ENCODE measurements at places on chromosomes 1 and 21.

- DNase-seq, result no peak
Observed at GRCh38 chr1:228315484-228315944, 91.1 kb downstream of the TRIM11 start.

GRCh38 chr1:174786760-174787159, 213.0 kb upstream of the CACYBP start:
- no peak for DNase-seq

DNA sequence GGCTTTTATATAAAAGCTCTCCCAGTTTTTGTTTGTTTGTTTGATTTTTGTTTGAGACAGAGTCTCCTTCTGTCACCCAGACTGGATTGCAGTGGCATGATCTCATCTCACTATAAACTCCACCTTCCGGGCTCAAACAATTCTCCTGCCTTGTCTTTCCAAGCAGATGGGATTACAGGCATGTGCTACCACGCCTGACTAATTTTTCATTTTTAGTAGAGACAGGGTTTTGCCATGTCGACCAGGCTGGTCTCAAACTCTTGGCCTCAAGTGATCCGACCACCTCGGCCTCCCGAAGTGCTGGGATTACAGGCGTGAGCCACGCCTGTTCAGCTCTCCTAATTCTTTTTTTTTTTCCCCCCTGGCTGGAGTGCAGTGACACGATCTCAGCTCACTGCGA, 4.4 kb downstream of the PCAT6 start:
- DNase-seq, result no peak

GRCh38 chr1:170800812-170801211, 134.5 kb upstream of the MROH9 start:
- no peak for DNase-seq

GRCh38 chr1:160082487-160082886, 1.1 kb downstream of the KCNJ9 start:
- no peak for DNase-seq

DNA sequence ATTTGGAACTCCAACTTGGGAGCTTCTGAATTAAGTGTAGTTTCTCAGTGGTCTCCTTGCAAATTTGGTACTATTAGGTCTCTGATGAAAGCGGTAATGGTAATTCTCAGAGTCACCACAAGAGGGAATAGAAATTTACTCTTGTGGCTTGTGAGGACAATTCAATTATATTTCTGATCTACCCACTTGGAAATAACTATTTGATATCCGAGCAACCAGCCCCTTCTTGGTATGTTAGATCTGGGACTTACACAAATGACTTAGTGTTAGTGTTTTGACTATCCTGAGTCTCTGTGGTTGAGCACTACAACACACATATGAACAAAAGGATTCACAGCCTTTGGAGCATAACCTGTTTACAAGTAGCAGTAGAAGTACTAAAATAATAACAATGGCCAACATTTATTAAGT, 68.1 kb downstream of the RPS6KA1 start:
- DNase-seq, result peak; percentile 34

GRCh38 chr1:1075148-1075935, 1.2 kb upstream of the RNF223 start:
- no peak for DNase-seq

DNA sequence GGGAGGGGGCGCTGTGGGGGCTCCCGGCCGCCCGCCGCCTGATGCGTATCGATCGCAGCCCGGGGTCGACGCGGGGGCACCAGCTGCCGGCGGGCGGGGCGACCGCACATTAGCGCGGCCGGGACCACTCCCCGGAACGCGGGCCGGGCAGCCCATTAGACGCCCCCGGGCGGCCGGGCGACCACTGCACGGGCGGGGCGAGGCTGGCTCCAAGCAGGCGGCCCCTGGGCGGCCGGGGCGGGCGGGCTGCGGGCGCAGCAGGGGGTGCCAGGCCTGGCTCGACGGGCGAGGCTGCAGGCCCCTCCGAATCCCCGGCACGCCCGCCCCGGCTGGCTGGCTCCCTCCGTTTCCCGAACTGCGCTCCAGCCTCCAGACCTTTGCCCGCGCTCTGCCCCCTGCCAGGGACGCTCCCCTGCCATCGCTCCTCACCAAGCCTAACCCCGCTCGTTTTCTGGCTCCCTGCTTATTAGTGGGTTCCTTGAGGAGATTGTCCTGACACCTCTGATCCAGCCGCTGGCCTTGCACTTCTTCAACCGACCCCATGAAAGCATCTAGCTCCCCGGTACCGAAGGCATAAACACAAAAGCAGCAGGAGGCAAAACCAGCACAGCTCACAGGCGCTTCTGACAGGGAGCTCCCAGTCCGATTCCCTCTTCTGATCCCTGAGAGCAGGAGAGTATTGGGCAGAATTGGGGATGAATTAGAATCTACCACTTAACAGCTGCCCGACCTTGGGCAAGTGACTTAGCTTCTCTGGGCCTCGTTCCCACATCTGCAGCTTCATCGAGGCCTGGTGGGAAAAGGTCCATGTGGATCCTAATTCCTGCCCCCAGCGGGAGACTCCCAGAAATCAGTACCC, 92.6 kb upstream of the CASZ1 start:
- peak; percentile 60 for DNase-seq

GRCh38 chr1:157124855-157125254, 13.3 kb downstream of the ETV3 start:
- no peak for DNase-seq

GRCh38 chr1:113073479-113073950, 517 bp downstream of the LRIG2 start:
- peak; percentile 61 for DNase-seq

- DNase-seq, result peak; percentile 79
Observed at GRCh38 chr1:53485478-53486394, 26.5 kb downstream of the DMRTB1 start.

DNA sequence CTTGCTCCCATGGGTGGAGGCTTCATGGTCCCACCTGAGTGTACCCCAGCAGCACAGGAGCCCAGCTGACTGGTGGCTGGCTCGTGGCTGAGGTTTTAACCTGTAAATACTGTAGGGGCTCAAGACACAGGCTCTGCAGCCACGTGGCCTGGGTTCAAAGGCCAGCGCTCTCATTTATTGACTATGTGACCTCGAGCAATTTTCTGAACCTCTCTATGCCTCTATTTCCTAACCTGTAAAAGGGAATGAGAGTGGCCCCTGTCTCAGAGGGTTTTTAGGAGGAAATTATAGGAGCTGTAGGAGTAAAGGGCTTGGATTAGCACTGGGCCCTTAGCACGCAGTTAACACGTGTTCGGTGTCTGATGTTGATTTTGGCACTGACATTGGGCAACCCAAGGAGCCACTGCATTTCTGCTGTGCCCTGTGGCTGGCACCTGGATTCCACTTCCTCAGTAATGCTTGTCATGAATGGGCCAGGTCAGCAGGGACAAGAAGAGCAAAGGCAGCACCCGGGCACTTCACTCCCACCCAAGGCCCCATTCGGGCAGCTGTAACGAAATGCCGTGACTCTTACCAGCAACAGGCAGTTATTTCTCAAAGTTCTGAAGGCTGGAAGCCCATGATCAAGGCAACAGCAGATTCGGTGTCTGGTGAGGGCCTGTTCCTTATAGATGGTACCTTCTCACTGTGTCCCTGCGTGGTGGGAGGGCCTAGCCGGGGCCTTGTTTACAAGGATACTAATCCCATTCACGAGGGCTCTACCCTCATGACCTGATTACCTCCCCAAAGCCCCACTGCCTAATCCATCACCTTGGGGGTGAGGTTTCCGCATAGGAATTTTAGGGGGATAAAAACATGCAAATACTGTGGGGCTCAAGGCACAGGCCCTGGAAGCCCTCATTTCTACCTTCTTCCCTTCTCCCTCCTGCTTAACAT, 25.2 kb downstream of the ARHGEF10L start:
- no peak for DNase-seq

DNA sequence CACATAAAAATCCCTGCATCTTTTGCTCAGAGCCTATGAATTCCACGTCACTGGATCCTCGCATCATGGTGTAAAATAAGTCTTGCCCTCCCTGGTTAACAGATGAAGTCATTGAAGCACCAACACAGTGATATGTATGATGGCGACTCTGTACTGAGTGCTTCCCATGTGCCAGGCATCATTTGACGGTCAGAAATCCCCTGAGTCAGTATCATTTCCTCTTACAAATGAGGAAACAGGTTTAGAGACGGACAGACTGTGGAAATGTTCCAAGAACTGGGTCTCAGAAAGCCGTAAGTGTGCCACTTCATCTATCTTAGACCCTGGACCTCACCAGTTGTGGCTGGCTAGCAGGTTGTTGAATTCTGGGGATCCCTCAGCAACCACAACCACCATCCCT, 5.1 kb upstream of the OLFML2B start:
- no peak for DNase-seq

- DNase-seq, result peak; percentile 21
Observed at GRCh38 chr1:238252033-238252802, 361.5 kb upstream of the ZP4 start.

DNA sequence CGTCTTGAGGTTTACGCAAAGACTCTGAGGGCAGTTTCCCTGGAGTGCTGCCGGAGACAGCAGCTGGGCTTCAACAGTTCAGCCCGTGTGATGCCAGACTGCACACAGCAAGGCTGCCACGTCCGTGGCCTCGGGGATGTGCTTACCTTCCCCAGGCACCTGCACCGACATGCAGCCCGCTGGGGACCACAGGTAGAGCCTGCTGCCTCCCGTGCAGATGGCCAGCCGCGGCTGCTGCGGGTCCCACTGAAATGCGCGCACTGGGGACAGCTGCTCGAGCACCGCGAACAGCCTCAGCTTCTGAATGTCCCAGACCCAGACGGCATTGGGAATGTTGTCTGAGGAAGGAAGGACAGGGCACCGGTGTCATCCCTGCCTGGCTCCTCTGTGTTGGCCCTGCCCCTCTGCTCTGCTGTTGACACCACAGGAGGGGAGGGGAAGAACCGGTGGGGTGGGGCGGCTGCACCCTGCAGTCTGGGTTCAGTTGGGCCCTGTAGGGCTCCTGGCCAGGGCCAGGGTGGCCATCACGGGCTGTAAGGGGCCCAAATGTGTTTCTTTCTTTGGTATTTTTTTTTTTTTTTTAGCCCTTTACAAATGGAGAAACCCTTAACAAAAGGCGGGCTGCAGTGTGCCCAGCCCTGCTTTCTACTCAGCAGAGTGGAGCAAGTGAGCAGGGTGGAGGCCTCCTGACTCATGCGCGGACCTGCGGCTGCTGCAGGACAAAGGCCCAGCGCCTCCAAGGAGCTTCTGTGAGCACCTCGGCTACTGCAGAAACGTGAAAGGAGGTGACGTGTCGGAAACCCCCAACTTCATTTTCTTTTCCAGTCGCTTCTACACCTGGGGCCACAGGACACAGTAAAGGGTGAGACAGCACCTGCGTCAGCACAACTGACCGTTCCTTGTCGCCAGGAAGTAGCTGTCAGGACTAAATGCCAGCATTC, 6.8 kb downstream of the TPRG1L start:
- no peak for DNase-seq

GRCh38 chr1:101102426-101103156, 77.0 kb upstream of the DPH5 start:
- no peak for DNase-seq

DNA sequence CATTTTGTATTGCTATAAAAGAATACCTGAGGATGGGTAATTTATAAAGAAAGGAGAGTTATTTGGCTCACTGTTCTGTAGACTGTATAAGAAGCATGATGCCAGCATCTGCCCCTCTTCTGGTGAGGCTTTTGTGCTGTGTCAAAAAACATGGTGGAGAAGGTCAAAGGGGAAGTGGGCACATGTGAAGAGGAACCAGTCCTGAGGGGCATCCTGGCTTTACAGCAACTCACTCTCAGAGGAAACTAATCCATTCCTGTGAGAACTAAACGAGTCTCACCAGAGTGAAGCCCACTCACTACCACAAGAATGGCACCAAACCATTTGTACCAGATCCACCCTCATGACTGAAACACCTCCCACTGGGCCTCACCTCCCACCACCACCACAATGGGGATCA, 18.8 kb upstream of the SELP start:
- DNase-seq, result no peak

DNA sequence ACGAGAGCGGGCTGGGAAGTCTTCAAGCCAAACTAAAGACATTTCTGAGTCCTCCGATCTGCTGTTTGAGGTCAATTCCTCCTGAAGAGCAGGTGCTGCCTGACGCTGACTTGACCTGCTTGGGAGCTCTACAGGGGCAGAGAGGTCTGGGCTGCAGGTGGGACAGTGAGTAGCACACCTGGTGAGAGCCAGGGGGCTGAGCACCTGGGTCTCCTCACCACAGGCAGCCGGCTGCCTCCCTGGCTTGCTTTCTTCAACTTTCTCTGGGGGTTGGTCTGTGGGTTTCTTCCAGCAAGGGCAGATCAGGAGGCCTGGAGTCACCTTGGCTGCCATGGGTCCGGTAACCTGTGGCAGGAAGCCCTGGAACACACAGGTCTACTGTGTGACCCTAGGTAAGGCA, 107.4 kb upstream of the EDN2 start:
- no peak for DNase-seq

DNA sequence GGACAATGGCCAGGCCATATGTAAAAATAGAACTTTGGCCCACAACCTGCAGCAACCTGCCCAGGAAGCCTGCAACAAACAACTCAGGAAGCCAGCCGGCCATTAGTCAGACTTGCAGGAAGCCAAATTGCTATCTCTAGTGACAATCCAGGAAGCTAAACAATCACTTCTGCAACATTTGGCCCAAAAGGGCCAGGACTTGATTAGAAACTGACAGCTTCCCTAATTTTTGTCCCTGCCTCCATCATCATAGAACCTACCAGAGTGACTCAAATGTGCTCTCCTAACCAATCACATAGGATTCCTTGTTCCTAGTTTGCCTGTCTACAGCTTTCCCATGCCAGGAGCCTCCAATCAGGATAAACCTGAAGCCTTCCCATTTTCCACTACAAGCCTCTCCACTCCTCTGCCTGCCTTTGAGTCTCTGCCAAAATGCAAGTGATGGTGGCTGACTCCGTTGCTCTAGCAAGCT, 639.3 kb downstream of the PTPRU start:
- peak; percentile 59 for DNase-seq

DNA sequence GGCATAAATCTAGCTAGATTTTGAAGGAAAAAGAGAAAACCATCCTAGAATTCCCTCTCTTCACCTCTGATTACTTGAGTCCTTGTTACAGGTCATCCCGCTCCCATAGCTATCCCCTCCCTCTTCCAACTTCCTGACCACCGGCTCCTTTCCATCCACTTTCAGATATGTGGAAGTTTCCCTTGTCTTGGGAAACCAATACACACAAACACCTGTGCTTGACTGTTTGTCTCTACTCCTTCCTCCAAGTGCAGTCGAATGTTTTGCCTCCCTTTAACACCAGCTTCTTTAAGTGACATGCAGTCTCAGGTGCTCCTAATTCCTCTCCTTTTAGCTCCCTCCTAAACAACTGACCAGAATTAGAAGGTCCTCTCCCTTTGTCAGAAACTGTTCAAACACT, 70.0 kb downstream of the PTGER3 start:
- DNase-seq, result no peak

- DNase-seq, result no peak
Observed at GRCh38 chr1:214966346-214966745, 116.2 kb upstream of the KCNK2 start.
